Tibial nerve (tissue), 4 donors: ENCODE measurements at places on chromosomes 7 and 10.
A peak's percentile ranks its signal among the peaks of the same experiment; 100 is the strongest.

DNA sequence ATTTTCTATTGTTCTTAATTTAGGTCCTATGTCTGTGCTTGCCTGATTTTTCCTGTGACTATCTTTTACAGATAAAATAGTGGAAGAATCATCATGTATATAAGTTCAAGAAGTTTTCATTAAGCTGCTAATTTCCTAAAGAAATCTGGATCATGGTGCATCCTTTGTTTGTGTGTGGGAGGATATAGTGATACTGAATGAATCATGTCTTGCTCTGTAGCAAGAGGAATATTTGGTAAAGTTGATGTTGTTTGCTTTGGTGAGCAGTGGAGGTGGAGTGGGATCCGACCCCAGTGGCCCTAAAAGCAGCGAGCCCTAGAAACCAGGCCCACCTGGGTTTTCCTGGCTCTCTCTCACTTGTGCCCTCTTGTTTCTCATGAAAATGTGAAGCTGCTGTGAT, 83.7 kb downstream of the CCNY start:
- no peak for DNase-seq

GRCh38 chr7:23469150-23469960, 936 bp downstream of the IGF2BP3 start:
- DNase-seq: no peak

GRCh38 chr10:28241741-28242399, 61.0 kb downstream of the MPP7 start:
- DNase-seq: peak; percentile 72

DNA sequence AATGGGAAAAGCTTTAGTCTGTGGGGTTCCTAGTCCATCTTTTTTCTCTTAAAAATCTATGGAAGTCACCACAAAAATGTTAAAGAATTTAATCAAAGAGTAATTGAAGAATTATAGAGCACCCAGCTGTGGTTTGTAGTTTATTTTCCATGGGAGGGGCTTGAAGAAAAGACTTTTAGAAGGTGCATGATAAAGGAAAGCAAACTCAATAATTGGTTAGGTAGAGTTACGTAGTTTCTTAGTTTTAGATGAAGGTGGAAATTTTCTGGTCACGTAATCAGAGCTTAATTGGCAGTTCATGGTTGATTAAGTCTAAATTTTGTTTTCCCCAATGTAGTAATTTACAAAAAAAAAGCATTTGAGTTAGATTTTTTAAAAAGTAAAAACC, 724 bp downstream of the ZNF107 start:
- DNase-seq: no peak

GRCh38 chr10:30000802-30001571, 58.4 kb downstream of the JCAD start:
- no peak for DNase-seq

DNA sequence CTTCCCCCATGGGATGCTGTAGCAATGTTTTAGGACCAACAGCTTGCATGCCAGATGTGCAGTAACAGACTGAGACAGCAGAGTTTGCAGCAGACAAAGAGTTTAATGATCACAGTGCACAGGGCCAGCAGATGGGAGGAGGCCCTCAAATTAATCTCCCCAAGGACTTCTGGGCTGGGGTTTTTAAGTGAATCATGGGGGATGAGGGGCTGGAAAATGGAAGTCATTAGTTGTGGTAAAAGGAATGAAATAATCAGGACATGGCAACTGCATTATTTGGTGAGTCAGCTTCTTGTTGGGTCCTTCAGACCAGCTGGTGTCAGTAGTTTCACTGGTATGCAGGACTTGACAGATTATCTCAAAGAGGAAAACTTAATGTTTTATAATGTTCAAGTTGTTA, 12.6 kb upstream of the NRBF2 start:
- DNase-seq: no peak

GRCh38 chr7:85336086-85336485, 149.2 kb upstream of the SEMA3D start:
- DNase-seq: no peak

- no peak for DNase-seq
Observed at GRCh38 chr10:4748491-4749270, 77.3 kb upstream of the AKR1E2 start.

GRCh38 chr7:22356701-22357310, at the start of gene RAPGEF5:
Gene RAPGEF5 (minus strand): TSS chr7:22357154. CDS start chr7:22357060, 94 bp downstream.
- no peak for DNase-seq

- DNase-seq: no peak
Observed at GRCh38 chr7:130346177-130346905, 1.7 kb downstream of the CPA5 start.

- no peak for DNase-seq
Observed at GRCh38 chr7:1210321-1210978, 22.2 kb upstream of the UNCX start.

- DNase-seq: no peak
Observed at GRCh38 chr7:56007891-56008290, 43.4 kb downstream of the PSPH start.

DNA sequence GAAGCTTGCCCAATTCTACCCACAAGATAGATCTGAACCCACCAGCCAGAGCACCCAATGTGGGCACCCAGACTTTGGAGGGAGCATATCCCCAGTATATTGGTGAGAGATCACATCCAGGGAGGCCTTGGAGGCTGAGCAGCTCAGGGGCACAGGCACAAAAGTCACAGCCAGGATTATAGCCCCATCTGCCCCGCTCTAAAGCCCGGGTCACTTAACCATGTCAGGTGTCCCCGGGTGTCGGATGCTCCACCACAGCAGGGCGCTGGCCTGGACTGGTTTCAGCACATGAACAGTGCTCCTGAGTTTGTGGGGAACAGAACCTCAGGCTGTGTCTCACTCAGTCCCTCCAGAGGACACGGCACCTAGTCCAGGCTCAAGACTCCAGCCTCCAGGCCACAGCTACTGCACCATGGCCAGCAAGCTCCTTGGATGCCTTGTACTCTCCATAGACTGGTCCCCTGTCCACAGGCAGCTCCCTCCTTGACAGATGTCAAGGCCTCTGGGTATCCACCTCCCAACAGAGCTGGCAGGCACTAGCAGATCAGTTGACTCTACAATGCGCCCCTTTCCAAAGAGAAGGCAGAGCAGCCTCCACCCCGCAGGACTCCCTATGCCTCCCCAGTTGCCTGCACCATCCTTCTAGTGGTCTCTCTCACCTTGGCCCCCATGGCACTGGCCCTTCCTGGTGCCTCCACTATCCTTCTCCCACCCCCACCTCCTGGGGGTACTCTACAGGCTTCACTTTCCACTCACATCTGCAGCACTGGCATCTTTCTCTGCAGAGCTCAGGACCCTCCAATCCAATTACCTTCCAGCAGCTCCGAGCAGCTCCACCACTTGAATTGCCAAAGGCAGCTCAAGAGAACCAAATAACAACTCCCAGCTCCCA, 306.0 kb downstream of the GRID1 start:
- no peak for DNase-seq

DNA sequence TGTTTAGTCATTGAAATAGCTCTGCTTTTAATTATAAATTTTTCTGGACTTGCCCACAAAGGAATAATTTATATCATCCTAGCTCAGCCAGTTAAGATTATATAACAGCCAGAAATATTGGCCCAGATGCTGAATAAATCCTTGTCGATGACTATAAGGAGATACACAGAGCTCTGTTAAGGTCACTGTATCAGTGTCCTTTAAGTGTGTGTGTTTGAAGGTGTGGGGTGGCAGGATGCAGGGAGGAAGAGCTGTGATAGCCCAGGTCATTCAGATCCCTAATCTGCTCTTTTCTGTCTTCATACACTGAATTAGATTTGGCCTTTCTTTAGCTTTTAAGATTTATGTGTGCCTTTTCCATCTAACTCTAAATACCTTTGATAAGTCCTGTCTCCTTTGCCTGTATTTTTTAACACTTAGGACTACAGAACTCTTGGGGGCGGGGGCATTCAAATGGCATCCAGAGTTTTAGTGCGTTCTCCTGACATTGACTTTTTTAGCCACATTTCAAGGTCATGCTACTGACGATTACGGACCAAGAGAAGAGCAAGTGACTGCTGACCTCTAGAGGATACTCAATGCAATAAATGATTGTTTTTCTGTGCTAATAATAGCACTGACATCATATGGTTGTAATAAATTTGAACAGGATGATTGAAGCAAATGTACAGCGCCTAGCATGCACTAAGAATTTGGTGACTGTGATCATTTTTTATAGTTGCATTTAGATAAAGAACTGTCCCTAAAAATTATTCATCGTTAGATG, 172.3 kb downstream of the CACNB2 start:
- DNase-seq: peak; percentile 6

GRCh38 chr10:47276071-47276470, 23.9 kb upstream of the GDF10 start:
- DNase-seq: no peak

DNA sequence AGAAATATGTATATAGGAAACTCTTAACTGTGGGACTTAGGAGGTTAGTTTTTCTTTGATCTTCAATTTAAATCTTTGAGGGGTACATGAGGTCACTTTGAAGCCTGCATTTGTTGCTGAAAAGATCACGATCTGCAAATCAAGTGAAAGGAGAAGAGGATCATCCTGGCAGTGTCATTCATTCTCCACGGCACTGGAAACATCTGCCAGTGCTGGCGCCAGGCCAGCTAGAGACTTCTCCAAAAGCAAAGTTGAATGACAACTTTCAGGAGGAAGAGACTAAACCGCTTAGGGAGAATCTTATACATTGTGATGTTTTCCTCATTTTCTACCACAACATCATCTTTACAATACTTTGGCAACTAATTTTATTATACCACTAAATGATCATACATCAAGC, 42.5 kb downstream of the MRC1 start:
- DNase-seq: peak; percentile 61

- no peak for DNase-seq
Observed at GRCh38 chr10:117165538-117166417, 27.7 kb upstream of the VAX1 start.

- DNase-seq: no peak
Observed at GRCh38 chr10:101367569-101368453, 13.8 kb downstream of the BTRC start.

- DNase-seq: no peak
Observed at GRCh38 chr10:112185959-112186358, 2.4 kb upstream of the GPAM start.

GRCh38 chr7:100632951-100633717, 8.2 kb downstream of the TFR2 start:
- no peak for DNase-seq

DNA sequence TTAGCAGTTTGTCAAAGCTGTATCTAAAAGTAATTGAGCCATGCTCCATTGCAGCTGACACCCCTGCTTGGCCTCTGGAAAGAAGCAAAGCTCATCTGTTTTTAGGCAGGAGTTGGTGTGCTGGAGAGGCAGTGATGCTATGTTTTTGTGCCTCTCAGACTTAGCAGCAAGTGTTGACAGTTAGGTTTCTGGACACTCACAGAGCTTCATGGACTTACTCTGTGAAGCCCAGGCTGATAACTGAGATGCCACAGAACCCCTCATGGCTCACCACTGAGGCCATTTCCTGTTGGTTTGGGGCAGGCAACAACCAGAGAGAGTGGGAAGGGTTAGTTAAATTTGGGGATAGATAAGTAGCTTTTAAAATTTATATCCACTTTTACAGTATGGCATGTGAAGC, 59.8 kb downstream of the BTAF1 start:
- DNase-seq: no peak

GRCh38 chr7:30548845-30549244, 44.2 kb upstream of the GGCT start:
- DNase-seq: peak; percentile 81

- no peak for DNase-seq
Observed at GRCh38 chr7:147474862-147475261, 1115.7 kb upstream of the C7orf33 start.

DNA sequence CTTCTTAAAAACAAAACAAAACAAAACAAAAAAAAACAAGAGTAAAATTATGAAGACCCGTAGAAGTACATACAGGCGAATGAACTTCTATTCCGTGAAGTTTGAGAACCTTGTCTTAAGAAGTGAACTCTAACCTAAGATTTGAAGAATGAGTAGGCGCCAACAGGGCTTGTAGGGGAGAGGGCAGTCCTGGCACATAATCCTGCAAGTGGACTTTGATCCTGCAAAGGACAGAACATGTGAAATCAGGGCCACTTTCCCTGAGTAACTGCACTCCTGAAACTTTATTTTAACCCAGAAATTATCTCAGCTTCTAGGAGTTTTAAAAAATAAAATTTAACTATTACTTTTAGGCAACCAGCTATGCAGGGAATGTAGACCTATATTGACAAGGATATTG, 62.0 kb downstream of the GNAT3 start:
- DNase-seq: no peak

DNA sequence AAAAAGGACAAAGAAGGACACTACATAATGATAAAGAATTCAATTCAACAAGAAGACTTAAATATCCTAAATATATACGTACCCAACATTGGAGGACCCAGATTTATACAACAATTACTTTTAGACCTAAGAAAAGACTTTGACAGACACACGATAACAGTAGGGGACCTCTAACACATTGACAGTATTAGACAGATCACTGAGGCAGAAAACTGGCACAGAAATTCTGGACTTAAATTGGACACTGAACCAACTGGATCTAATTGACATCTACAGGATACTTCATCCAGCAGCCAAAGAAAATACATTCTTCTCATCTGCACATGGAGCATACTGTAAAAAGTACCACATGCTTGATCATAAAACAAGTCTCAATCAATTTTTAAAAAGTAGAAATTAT, 103.8 kb downstream of the DGKI start:
- no peak for DNase-seq

- DNase-seq: no peak
Observed at GRCh38 chr10:58700591-58700990, 187.9 kb downstream of the BICC1 start.

DNA sequence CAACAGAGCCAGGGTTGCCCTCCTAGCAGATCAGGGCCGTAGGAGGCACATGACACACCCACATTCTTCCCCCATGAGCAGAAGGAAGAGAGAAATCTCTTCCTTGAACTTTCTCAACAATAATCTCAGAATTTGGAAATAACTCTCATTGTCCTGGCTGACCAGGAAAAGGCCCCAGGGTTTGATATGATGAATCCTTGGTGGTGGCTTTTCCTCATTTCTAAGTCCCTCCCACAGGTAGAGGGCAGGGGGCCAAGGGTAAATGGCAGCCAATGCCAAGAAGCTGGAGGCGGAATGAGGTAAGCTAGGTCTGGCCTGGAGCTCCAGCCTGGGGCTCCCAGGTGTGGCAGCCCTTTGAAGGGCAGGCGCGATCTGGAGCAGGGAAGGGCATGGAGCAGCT, 67.8 kb downstream of the GRB10 start:
- DNase-seq: no peak

DNA sequence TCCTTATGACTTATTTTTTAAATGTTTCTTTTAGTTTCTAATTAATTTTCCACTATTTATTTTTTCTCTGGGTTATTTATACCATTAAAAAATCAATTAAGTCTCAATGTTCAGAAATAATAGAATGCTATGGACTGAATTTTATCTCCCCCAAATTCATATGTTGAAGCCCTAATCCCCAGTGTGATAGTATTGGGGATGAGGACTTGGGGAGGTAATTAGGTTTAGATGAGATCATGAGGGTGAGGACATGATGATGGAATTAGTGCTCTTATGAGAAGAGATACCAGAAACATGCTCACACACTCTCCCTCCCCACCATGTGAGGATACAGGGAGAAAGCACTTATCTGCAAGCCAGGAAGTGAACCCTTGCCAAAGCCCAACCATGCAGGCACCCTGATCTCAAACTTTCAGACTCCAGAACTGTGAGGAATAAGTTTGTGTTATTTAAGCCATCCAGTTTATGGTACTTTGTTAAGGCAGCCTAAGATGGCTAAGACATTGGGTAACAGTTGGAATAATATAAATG, 202.6 kb downstream of the MDFIC start:
- DNase-seq: no peak

GRCh38 chr7:50310956-50311355, 6.4 kb downstream of the IKZF1 start:
- DNase-seq: no peak

- DNase-seq: no peak
Observed at GRCh38 chr10:89702121-89702480, 711 bp downstream of the KIF20B start.
